ENCODE measurements at places on chromosomes 7 and 10.

DNA sequence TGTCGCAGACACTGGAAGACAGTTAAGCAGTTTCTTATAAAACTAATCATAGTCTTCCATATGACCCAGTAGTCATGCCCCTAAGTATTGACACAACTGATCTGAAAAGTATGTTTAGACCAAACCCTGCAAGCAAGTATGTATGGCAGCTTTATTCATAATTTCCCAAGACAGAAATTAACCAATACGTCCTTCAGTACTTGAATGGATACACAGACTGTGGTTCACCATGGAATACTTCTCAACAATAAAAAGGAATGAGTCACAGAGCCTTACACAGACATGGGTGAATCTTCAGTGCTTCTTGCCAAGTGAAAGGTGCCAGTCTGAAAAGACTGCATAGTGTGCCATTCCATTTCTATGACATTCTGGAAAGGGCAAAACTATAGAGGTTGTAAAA lies 50.2 kb upstream of the AKR1E2 start:
- no peak for DNase-seq

GRCh38 chr7:51240868-51241267 lies 75.7 kb downstream of the COBL start:
- DNase-seq: no peak

GRCh38 chr7:130441408-130441869 lies 623 bp upstream of the CEP41 start:
- DNase-seq: no peak

DNA sequence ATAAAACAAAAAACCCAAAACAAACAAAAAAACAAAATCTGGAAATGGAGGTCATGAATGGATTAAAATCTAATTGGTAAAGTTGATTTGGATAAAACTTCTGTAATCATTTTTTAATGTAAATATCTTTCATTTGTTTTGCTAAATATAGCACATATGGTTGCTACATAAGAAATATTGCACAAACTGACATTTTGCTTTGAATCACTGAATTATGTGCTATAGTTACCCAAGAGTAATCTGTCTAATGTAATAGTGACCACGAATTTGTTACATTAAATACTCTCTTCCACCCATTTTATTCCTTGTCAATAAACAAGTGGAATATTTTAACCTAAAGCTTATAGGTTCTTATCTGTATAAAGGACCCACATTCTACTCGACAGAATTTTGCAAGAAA lies 6.2 kb downstream of the CFAP58 start:
- DNase-seq: no peak

- no peak for DNase-seq
These were observed 4.7 kb downstream of the POT1 start for GRCh38 chr7:124924906-124925305.

DNA sequence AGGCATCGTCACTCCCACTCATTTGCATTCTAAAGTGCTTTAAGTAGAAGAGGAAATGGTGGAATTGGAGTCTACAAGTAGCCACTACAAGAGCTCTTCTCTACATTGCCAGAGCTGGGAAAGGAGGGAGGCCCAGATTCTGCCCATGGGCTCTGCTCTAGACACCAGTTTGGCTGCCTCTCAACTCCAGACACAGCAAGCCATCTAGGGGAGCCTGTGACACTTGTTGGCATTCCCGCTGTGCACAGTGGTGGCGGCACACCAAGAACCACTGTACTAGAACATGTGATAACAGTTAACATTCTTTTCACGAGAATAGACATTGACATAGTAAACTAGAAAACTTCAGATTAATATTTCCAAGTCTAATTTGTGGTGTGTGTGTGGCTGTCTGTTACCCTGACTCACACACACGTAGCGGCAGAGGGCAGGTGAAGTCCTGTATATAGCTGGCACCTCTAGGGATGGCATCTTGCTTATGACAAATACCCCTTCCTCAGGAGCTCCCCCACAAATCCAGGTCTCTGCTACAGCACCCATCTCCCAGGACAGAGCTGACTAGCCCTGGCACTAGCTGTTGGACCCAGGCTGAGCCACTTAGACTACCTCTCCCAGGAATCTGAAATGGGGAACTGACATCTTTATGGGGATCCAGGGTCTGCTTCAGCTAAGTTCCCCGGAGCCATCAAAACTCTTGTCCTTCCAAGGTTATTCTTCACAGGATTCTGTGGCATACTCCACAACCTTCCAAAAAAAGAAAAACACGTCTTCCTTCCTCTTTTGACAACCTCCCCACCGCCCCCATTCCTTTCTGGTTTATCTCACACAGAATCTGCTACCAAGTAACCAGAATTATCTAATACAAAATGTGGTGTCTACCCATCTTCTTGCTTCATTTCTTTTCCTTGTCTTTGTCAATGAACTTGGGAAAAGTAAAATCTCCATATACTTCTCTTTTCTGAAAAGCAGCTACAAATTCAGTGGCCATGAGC lies 54.7 kb upstream of the MRLN start:
- DNase-seq: no peak

DNA sequence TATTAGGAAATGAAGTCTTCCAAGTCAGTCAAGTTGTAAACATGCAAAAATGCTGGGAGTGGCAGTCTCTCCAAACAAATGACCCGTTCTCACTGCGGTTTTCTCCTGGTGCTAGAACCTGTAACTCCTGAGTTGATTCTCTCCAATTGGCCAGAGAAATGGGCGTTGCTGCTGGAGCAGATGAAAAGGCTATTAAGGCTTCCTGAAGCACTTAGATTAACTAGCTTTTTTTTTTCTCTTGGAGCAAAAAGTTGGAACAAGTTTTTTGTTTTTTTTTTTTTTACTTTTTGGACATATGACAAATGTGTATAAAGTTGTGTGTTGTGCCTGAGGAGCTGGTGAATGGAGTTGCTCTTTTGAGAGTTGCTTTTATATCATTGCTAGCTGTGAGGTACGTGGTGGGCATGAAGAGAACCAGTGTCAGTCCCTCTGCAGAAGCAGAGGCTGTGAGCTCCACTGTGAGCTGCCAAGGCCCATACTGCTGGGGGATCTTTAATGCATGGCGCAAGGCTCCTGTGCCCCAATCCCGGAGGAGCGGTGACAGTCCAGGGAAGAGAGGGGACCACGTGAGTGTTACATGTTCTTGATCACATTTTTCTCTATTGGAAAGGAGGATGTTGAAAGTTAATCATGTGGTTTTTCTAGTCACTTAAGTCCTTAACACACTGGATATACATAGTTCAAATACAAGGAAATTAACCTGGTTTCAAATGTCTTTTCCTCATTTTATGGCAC lies 393.6 kb upstream of the GALNT17 start:
- no peak for DNase-seq

DNA sequence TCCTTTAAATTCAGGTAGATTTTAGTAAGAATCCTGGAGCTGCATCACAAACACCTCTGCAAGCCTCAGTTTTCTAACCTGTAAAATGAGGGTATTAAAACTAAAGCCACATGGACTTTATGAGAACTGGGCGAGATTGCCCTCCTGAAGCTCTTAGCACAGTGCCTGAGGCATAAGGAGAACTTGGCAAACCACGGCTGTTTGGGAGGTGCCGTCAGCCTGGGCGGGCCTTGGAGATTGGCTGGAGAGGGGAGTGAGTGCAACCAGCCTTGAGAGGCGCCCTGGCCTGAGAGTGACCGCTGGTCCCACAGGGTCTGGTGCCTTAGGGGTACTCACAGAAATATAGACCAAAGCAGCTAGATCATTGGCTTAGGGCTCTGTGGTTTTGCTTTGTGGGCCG lies 5.4 kb upstream of the TNS3 start:
- DNase-seq: no peak

DNA sequence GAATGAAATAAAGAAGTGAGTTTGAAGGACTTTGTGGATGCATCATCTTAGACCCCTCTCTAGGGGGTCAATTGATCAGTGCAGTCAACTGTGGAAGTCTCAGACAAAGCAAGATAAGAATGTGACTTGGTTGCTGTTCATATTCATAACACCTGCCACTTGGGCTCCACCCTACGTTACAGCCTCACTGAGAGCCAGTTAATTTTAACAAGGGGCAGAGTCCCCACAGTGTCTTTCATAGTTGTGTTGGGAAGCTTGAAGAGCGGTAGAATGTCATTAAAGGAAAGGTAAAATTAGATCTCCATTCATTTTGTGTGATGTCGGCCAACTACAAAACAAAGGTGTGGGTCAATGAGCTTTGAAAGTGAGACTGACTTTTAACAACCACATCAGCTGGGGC lies 442.1 kb upstream of the C7orf33 start:
- no peak for DNase-seq

DNA sequence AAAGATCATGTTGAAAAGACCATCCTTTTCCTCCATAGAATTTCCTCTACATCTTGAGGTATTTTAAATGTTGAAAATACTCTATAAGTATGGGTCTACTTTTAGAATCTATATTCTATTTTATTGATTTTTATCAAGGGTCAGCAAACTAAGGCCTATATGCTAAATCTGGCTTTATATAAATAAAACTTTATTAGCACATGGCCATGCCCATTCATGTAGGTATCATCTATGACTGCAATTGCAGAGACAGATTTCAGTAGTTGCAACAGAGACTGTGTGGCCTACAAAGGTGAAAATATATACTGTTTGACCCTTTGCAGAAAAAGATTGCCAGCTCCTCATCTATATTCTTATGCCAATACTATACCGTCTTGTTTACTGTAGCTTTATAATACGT lies 72.7 kb downstream of the TAX1BP1 start:
- no peak for DNase-seq

DNA sequence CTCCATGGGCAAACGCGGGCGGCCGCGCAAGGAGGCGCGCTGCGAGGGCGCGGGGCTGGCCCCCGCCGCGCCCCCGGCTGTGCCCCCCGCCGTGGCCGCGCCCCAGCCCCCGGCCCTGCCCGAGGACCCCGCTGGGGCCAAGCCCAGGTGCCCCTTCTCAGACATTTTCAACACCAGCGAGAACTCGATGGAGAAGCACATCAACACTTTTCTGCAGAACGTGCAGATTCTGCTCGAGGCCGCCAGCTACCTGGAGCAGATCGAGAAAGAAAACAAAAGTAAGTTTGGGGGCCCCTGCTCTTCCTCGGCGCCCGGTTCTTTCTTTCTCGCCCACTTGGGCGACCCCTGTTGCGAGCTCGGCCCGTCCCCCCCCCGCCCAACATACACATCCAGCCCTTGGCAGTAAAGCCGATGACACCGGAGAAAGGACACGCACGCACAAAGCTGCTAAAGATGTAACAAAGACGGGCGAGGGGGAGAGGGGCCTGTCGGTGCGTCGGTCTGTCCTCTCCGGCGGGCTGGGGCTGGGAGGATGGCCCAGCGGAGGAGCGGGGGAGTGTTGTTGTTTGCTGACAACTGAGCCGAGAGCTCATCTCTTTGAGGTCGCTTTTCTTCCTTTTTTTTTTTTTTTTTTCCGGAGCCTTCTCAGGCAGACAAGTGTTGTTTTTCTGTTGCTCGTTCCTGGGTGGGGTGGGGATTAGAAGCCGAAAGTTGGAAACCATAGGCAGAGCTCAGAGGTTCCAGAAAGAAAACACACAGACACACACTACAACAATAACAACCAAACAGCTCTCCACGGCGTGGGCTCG lies 604 bp downstream of the MXI1 start:
- no peak for DNase-seq

- DNase-seq: no peak
These were observed 16.5 kb downstream of the MYPN start for GRCh38 chr10:68125772-68126171.

- DNase-seq: no peak
These were observed 115.7 kb upstream of the PPP2R2D start for GRCh38 chr10:131785121-131785460.

Data from activated CD8-positive, alpha-beta memory T cell treated with anti-CD3 and anti-CD28 coated beads for 1 hour (primary cell).